ENCODE measurements at places on chromosomes 13 and 19.

DNA sequence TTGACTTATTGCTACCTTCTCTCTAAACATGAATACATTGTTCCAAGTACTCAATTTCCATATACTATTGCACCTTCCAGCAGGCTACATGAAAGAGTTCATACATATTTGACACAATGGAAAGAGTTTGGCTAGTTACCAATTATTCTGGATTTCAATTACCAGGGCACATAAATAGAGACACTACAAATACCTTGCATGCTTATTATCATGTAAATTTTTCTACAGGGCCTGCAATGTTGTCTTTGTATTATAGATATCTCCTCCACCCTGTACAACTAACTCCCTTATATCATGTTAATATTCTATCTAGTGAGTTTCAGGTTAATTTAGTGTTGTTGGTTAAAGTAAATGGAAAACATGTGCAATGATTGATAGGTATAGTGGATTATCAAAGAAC lies 540.7 kb upstream of the SLITRK5 start:
- DNase-seq: no peak

GRCh38 chr19:416416-416815 lies 7.5 kb upstream of the C2CD4C start:
- DNase-seq: no peak

DNA sequence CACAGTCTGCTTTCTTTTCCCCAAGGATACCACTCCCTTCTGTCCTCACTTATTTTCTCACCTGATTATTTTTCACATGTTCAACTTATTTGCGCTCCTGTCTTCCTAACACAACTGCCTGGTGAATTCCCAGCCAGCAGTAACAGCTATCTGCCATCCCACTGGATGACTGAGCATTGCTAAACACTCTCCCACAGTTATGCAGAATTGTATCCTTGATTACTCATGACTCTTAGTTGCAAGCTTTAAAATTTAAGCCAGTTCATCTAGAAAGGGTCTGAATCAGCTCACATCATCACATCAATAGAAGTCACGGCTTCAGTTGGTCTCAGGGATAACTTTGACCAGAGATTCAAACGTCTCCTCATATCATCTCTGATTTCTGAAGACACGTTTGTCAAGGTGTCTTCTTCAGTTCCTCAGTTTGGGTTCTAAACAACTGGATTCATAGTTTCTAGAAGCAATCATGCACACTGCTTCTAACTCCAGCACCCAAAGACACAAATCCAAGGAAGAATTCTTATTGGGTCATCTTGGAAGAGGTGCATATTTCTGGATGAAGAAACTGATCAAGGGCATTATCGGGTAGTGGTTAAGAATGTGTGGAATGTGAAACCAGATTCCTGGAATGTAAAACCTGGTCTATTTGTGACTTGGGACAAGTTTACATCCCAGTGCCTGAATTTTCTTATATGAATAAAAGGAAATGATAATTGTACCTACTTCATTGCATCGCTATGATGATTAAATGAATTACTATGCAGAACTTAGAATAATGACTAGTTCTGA lies 13.9 kb upstream of the DACH1 start:
- no peak for DNase-seq

DNA sequence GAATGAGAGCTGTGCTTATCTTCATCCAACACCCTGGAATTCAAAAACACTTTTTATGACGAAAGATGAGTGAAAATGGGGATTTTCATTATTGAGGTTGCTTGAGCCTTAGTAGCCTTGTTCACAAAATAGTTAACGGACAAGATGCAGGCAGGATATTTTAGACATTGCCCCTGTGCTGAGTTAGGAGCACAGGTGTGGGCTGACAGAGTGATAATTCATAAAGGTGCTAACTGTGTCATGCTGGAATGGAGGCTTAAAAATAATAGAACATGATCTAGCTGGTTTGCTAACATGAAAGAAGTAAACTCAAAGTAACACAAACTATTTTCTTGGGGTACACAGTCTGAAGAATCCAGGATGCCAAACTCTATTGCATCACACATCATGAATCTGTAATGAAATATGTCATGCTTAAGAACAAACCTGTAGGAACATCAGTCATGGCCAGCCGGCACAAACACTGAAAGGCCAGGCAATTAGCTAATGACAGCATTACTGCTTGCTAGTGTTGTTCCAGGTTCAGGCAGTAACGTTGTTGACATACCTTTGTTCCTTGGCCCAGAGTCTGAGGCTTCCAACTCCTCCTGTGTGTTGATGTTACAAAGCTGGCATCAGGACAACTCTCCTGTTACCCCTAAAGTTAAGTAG lies 55.3 kb downstream of the FRY start:
- no peak for DNase-seq

- DNase-seq: no peak
Measured at GRCh38 chr13:106220211-106220610, 315.3 kb downstream of the EFNB2 start.

- DNase-seq: no peak
Measured at GRCh38 chr13:44155422-44156293, 218.0 kb upstream of the SERP2 start.

GRCh38 chr19:32168606-32169005 lies 176.8 kb upstream of the ZNF507 start:
- DNase-seq: no peak

DNA sequence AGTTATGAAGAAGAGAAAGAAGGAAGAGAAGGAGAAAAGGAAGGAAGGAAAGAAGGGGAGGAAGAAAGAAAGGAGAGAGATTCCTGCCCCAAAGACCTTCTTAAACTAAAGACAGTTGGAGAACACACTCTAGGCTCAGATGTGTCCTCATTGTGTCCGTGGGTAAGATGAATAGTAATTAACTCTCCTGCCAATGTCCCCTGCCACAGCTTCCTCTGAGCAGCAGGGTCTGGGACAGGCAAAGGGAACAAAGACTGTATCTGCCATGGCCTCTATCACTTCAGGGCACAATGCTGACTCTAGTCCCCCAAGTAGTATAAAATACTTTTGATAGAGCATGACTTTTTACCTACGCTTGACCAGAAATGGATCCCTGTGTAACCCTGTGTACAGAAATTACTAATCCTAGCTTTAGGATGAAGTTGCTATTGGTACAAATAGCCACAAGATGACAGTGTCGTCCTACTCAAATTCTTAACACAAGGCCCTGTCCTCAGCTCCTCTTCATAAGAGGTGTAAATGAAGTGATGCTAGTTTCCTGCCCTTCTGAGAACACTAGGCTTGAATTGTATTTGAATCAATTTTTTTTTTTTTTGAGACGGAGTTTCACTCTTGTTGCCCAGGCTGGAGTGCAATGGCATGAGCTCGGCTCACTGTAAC lies 186.2 kb upstream of the GPR12 start:
- DNase-seq: peak; percentile 56

DNA sequence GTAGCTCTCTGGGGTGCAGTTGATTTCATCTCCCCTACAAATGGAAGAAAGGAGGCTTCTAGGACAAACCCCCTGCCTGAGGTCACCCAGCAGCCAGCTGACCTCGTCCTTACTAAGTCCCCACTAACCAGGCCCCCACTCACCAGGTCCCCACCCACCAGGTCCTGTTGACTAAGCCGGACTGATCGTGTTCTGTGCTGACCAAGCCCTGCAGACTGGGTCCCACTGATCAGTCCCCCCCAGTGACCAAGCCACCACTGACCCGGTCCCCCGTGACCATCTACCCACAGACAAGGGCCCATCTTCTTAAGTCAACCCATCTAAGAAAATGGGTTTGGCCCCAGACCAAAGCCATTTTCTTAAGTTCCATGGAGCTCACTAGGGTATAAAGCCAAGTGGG lies 36.8 kb upstream of the TPM4 start:
- no peak for DNase-seq

DNA sequence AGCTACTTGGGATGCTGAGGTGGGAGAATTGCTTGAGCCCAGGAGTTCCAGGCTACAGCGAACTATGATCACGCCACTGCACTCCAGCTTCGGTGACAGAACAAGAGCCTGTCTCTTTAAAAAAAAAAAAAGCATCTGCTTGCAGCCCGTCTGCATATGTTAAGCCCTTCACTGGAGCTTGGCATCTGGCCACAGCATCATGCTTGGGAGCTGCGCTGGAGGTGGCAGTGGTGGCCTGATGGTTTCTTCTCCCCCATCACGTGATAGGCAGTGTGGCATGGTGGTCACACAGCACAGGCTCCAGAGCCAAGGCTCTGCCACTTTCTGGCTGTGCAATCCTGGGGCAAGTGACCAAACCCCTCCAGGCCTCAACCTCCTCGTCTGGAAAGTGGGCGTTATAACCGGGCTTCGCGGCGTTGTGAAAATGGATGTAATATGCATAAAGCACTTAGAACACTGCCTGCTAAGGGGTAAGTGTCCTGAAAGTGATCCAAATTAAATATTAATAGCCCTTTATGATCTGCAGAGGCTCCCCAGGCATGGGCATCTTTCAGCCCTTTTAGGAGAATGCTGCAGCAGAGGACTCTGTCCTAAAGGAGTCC lies 24.4 kb downstream of the MARK4 start:
- peak; percentile 32 for DNase-seq

DNA sequence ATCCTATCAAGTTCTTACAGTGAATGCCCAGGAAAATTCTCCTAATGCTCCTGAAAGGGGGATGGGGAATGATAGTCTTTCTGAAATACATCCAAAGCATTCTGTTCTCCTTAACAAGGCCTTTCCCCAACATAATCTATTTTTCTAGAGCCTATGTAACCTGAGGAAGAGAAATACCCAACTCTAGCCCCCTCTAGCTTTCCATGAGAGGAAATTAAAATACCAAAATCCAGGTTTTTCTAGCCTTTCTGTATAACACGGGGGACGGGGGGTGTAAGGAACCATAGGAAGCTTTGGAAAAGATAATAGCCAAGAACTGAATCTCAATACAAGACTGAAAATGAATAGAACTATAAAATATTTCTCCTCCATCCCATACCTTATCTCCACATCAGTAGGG lies 815.9 kb downstream of the SLITRK6 start:
- no peak for DNase-seq

DNA sequence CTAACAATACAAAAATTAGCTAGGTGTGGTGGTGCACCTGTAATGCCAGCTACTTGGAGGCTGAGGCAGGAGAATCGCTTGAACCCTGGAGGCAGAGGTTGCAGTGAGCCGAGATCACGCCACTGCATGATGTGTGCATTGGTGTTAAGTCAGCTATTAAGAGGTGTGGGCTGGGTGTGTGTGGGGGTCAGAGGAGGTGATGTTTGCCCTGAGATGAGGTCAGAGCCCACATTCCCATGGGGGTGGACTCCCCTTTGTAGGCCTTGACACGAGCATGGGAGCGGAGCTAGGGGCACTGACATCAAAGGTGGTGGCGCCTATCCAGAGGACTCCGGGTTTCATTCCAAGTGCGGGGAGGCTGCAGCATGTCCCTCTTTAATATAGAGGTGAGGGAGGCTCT lies 34.6 kb upstream of the LDLR start:
- no peak for DNase-seq

DNA sequence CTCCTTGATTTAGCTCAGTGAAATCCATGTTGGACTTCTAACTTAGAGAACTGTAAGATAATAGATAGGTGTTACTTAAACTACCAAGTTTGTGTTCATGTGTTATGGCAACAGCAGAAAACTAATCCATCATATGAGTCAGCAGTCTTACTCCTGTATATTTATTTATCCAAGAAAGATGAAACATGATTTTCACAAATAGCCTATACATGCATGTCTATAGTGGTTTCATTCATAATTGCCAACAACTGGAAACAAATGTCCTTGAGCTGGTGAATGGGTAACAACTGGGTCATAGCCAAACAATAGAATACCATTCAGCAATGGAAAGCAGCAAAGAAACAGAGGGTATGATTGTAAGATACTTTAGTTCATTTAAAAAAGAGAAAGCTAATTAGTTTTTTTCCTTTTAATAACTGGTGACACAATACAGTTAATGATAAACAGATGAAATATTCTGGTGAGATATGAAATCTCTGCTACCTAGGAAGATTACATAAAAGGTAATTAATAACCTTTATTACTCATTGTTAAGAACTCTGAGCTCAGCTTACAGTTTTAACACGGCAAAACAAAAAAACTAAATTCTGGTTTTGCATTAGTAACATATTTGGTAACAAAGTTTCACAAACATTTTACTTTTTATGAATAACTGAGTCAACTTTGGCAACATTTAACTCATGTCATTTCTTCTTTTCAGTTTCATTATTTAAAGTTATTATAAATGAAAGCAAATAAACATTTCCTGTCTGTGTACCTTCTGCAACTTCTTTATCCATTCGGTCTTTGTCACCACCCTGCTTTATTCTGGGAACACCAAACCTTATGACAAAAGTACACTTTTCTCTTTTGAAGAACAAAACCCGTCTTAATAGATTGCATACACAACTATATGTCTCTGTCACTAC lies 181.3 kb downstream of the LIG4 start:
- no peak for DNase-seq

DNA sequence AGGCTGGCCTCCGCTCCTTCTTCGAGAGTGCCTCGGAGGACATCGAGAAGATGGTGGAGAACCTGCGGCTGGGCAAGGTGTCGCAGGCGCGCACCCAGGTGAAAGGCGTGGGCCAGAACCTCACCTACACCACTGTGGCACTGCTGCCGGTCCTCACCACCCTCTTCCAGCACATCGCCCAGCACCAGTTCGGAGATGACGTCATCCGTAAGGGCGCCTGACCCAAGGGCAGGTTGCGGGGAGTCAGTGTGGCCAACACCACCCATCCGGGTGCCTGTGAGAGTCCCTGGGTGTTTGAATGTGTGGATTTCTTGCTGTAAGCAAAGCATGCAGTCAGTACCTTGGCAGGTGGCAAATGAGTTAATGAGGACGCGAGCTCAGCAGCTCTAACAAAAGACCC lies 78.8 kb downstream of the RYR1 start:
- no peak for DNase-seq

- DNase-seq: no peak
Measured at GRCh38 chr13:97715763-97716162, 237.7 kb upstream of the IPO5 start.

DNA sequence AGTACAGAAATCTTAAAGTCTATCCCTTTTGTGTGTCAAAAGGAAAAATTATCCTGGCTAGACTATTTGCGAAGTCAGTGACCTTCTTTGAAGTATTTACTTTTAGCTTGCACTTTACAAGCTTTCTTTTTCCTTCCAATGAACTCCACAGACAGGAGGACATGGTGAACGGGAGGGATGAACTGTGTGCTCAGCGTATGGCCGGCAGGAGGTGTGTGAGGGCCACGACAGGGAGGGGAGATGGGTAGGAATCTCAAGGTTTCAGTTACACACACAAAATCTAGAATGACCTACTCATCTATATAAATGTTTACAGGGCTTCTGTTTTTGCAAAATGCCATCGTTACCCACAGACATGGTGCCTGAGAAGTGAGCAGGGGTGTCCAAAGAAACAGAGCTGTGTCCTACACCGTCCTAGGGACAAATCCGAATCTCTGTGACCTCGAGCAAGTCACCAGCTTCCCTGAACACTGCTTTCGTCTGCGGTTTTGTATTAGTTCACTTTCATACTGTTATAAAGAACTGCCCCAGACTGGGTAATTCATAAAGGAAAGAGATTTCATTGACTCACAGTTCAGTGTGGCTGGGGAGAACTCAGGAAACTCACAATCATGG lies 537.2 kb downstream of the LIG4 start:
- DNase-seq: peak; percentile 24

GRCh38 chr13:81670048-81670447 lies 1329.1 kb upstream of the SPRY2 start:
- no peak for DNase-seq

GRCh38 chr19:58545286-58546018 lies 1.6 kb downstream of the TRIM28 start:
- no peak for DNase-seq
